ENCODE measurements at places on chromosomes 4 and X.
A peak's percentile ranks its signal among the peaks of the same experiment; 100 is the strongest.

GRCh38 chrX:37302569-37302968 is 46.6 kb upstream of the PRRG1 start:
- H3K4me1 ChIP-seq: no peaks in the 10 kb centered on the region
- DNase-seq: no peak
- no peak overlapping the region for H3K27ac ChIP-seq
- H3K27me3 ChIP-seq: no peaks in the 10 kb centered on the region
- no peaks in the 10 kb centered on the region for H3K36me3 ChIP-seq

DNA sequence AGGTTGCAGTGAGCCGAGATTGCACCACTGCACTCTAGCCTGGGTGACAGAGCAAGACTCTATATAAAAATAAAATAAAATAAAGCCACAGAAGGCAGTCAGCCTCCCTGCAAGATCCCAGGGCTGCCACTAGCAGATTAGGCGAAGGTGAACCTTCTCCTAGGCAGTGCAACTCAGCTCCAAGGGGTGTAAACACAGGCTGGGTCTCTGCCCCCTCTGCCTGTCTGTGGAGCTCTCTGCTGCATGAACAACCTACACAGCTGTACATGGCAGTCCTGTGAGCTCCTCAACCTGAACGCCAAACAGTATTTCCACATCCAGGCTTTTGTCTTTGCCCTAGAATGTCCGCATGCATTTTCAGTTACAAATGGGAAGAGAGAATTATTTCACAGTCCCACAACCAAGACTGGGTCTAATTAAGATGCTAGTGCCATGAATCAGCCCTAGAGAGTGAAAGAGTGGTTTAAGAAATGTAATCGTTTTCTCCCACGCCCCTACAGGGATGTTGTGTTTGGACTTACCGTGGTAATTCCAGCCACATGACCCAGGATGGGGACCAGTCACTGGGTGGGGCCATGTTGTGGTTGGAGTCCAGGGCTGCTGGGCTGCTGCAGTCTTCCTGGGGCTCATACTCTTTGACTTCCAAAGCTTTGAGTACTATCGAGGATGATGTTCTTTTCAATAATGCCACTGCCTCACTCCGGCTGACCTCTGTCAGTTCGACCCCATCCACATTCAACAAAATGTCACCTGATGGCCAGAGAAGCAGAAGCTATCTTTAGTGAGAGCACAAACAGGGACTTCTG is 99.0 kb downstream of the FIP1L1 start:
- H3K4me1 ChIP-seq: no peaks in the 10 kb centered on the region
- no peak overlapping the region for H3K27ac ChIP-seq
- no peak for DNase-seq
- no peak overlapping the region for H3K4me3 ChIP-seq
- H3K36me3 ChIP-seq: no peaks in the 10 kb centered on the region

DNA sequence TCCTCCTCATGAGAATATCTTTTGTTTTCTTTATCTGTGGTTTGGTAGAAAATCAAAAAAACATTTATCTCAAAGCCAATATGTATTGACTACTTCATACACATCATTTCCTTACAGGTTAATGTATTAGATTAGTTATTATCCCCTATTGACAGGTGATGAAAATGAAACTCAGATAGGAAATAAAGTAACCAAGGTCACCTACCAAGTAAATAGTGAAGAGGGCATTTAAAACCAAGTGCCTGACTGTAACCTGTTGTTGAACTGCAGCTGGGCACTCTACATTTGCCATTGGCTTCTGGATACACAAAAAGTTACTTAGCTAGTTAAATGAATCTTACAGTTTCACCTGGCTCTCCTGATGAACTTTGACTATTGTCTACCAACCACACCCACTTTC is 41.4 kb upstream of the CTSO start:
- DNase-seq: no peak
- H3K4me1 ChIP-seq: no peaks in the 10 kb centered on the region
- no peaks in the 10 kb centered on the region for H3K36me3 ChIP-seq
- no peak overlapping the region for H3K4me3 ChIP-seq
- no peaks in the 10 kb centered on the region for H3K27me3 ChIP-seq
- H3K27ac ChIP-seq: no peak overlapping the region

GRCh38 chrX:9352243-9352642 is 112.6 kb upstream of the TBL1X start:
- H3K4me3 ChIP-seq: peak overlapping the region; percentile 45
- no peak for DNase-seq
- H3K4me1 ChIP-seq: peaks cover 36% of the 10 kb centered on the region
- H3K36me3 ChIP-seq: no peaks in the 10 kb centered on the region
- no peaks in the 10 kb centered on the region for H3K27me3 ChIP-seq

GRCh38 chrX:110409925-110410324 is 51.3 kb downstream of the RTL9 start:
- no peak overlapping the region for H3K27ac ChIP-seq
- no peaks in the 10 kb centered on the region for H3K27me3 ChIP-seq
- H3K4me1 ChIP-seq: no peaks in the 10 kb centered on the region
- DNase-seq: peak; percentile 21
- H3K36me3 ChIP-seq: no peaks in the 10 kb centered on the region

DNA sequence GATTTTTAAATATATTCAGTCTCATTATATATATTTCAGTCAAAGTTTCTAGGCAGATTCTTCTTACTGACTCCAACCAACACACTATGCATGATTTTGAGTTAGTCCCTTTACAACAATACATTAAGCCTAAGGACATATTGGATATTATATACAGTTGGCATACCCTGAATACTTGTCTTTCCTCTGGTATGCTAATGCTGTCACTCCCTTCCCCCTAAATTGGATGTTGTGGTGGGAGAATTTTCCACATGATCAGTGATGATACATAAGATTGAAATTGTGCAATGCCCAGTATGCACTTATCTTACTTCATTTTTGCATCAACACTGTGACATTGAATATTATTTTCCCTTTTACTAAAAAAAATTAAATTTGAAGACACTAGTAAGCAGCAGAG is 935.2 kb downstream of the PCDH7 start:
- H3K36me3 ChIP-seq: no peaks in the 10 kb centered on the region
- H3K27ac ChIP-seq: no peak overlapping the region
- no peaks in the 10 kb centered on the region for H3K27me3 ChIP-seq
- no peak for DNase-seq

All from naive thymus-derived CD4-positive, alpha-beta T cell (primary cell).